Type B pancreatic cell (in vitro differentiated cells): ENCODE measurements at places on chromosomes 11 and 22. TPM values are rescaled to one million over a fixed set of nuclear protein-coding genes. Genes with fewer than 3 reads are reported as not detected.
A peak's percentile ranks its signal among the peaks of the same experiment; 100 is the strongest.

RPS3 gene
- 3,170 and 3,442 TPM in 2 replicates for total RNA-seq

BRSK2 gene
- total RNA-seq: 8.6 and 13.8 TPM in 2 replicates

KRTAP5-9 gene
- 0.43 TPM in 1 of 2 replicates, not detected in the other for total RNA-seq

FBLN1 gene
- total RNA-seq: 121 and 271 TPM in 2 replicates

DNA sequence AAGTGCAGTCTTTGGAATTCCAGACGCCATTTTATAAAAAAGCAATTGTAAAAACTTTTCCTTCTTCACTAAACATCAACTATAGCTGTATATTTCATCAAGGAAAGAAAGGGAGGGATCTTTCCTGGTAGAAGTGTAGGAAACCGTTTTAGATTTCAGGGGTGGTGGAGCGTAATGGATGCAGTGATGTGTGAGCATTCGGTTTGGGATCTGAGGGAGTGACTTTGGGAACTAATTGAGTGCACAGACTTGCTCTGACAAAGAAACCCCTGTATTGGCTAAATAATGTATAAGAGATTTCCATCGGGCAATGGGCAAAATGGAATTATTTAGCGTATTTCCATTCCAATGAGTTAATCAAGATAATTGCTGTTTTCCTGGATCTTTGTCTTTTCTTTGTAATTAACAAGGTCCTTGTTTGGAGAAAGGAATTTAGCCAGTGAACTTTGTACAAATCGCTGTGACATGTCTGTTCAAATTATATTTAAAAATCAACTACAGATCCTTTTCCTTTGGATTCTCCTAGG, 125.0 kb upstream of the NARS2 start:
- no peak overlapping the region for H3K27ac ChIP-seq
- no peaks in the 10 kb centered on the region for H3K27me3 ChIP-seq
- H3K4me3 ChIP-seq: no peak overlapping the region
- H3K4me1 ChIP-seq: no peaks in the 10 kb centered on the region
- DNase-seq: no peak

- peak overlapping the region; percentile 89 for H3K27ac ChIP-seq
- peaks cover 5% of the 10 kb centered on the region for H3K4me1 ChIP-seq
- H3K36me3 ChIP-seq: no peaks in the 10 kb centered on the region
- peaks cover 18% of the 10 kb centered on the region for H3K27me3 ChIP-seq
These were observed 1.4 kb upstream of the CELSR1 start for GRCh38 chr22:46538814-46539160.

DNA sequence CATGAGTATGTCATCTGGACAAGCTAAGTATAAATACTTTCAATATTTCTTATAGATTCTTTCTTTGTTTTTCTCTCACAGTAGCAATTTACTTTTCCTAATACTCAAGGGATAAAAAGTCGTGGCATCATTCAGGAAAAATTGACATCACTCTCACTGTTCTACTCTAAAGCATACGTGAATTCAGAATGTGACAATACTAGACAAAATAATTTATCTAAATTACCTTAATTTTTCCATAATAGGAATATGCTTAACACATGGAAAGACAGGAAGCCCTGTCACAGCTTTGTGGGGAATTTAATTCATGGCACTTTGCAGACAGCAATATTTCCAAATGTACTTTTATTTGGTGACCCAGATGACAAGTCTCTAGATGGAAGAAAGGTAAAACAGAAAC, 394.6 kb downstream of the DLG2 start:
- no peak overlapping the region for H3K27ac ChIP-seq
- H3K27me3 ChIP-seq: no peaks in the 10 kb centered on the region
- no peak for DNase-seq
- H3K4me3 ChIP-seq: no peak overlapping the region
- H3K36me3 ChIP-seq: no peaks in the 10 kb centered on the region

SAAL1 gene
- 19.8 and 29.9 TPM in 2 replicates for total RNA-seq

- peaks cover 23% of the 10 kb centered on the region for H3K36me3 ChIP-seq
- H3K4me1 ChIP-seq: no peaks in the 10 kb centered on the region
- H3K4me3 ChIP-seq: no peak overlapping the region
These were observed 30.5 kb upstream of the FNBP4 start for GRCh38 chr11:47797633-47798032.

DNA sequence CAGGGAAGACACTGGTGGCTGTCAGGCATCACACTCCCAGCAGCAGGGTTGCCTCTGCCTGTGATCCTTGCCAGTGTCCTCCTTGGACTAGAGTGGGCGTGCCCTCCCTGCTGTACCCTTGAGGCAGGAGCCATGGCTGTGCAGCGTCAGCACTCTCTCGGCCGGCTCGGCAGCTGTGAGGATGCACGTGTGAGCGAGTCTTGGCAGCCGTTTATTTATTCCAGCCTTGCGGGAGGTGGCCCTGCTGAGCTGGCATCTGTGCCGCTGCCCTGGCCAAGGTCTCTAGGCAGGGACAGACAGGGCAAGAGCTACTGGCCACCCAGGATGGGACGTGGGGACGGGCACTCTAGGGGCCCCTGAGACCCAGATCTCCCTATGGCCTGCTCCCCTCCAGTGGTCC, 33.9 kb downstream of the TSPAN4 start:
- no peak overlapping the region for H3K27ac ChIP-seq
- no peak overlapping the region for H3K4me3 ChIP-seq
- H3K36me3 ChIP-seq: peaks cover 4% of the 10 kb centered on the region
- peaks cover 7% of the 10 kb centered on the region for H3K4me1 ChIP-seq
- no peaks in the 10 kb centered on the region for H3K27me3 ChIP-seq
- no peak for DNase-seq

GRCh38 chr22:35642305-35642741, 5.9 kb upstream of the APOL6 start:
- DNase-seq: peak; percentile 47
- H3K4me3 ChIP-seq: no peak overlapping the region
- peak overlapping the region; percentile 9 for H3K27ac ChIP-seq
- H3K36me3 ChIP-seq: no peaks in the 10 kb centered on the region
- H3K4me1 ChIP-seq: peaks cover 19% of the 10 kb centered on the region
- no peaks in the 10 kb centered on the region for H3K27me3 ChIP-seq

RHOD gene
- 21.2 and 95.6 TPM in 2 replicates for total RNA-seq

DNA sequence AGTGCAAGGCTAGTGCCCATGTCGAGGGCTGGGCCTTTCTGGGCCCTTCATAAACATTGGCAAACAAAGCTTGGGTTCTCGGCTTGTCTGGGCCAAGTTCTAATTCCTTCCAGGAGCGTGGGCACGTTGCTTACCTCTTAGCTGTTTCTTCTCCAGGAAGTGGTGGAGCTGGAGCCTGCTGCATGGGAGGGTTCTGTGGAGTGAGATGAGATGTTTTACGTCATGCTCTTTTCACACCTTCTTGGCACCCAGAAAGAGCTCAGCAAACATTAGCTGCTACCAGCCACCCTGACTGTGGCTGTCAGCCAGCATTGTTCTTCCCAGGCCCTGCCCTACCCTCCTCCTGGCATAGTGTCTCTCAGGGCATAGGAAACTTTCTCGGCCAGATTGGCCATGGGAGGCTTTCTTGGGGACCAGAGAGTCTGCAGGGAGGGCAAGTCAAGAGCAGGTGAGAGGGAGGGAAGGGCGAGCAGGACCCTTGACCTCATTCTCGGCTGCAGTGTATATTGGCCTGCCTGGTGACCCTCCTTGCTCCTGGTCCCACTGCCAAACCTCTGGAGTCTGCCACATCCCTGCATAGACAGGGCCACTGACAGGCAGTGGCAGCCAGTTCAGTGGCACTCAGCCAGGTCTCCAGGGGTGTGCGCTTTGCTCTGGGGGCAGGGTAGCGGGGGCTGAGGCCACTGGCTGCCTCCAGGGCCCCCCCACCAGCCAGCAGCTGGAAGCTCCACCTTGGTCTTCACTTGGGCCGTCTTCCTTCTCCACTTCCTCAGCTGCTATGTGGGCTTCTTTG, 98.8 kb downstream of the BCR start:
- H3K4me3 ChIP-seq: no peak overlapping the region
- H3K27me3 ChIP-seq: no peaks in the 10 kb centered on the region
- no peak overlapping the region for H3K27ac ChIP-seq
- no peaks in the 10 kb centered on the region for H3K4me1 ChIP-seq
- peaks cover 5% of the 10 kb centered on the region for H3K36me3 ChIP-seq

GRCh38 chr22:36267058-36267457, 14.1 kb downstream of the APOL1 start:
- H3K4me1 ChIP-seq: no peaks in the 10 kb centered on the region
- no peak overlapping the region for H3K4me3 ChIP-seq
- peaks cover 3% of the 10 kb centered on the region for H3K27me3 ChIP-seq
- H3K36me3 ChIP-seq: no peaks in the 10 kb centered on the region
- H3K27ac ChIP-seq: no peak overlapping the region

GRCh38 chr11:57500515-57500914, 15.0 kb downstream of the SLC43A1 start:
- no peaks in the 10 kb centered on the region for H3K27me3 ChIP-seq
- peak overlapping the region; percentile 80 for H3K27ac ChIP-seq
- DNase-seq: no peak
- no peaks in the 10 kb centered on the region for H3K36me3 ChIP-seq

GRCh38 chr11:14269692-14270573, 89.0 kb downstream of the RRAS2 start:
- H3K4me3 ChIP-seq: no peak overlapping the region
- DNase-seq: no peak
- H3K27me3 ChIP-seq: no peaks in the 10 kb centered on the region
- peaks cover under 1% of the 10 kb centered on the region for H3K4me1 ChIP-seq
- no peak overlapping the region for H3K27ac ChIP-seq

DNA sequence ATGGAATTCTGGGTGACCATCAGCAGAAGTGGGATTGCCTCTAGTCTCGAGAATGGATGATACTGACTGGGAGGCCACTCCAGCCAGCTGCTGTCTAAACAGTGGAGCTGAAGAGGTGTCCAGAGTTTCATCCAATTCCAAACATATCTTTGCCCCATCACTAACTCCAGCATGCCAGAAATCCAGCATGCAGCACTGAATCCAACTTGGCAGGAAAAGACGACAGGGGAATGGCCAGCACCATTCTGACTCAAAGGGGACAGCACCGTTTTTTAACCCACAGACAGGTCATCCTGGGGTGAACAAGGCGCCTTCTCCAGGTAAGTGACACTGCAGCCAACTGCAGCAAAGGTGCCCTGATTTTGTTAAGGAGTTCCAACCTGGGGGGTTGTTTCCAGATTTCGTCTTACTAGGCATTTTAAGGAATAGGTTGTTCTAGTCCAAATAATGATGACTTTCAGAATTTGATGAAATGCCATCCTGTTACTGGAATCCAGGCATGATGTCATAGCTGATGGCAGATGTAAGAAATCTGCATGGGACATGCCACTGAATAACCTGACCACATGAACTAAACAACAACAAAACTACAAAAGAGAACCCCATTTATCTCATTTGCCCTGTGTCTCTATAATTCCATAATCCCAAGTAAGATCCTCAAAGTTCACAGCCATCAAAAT, 32.3 kb downstream of the FEZ1 start:
- H3K4me3 ChIP-seq: no peak overlapping the region
- peaks cover 5% of the 10 kb centered on the region for H3K27me3 ChIP-seq
- no peaks in the 10 kb centered on the region for H3K4me1 ChIP-seq
- no peak overlapping the region for H3K27ac ChIP-seq

PAMR1 gene
- 2.5 and 14.2 TPM in 2 replicates for total RNA-seq

DNA sequence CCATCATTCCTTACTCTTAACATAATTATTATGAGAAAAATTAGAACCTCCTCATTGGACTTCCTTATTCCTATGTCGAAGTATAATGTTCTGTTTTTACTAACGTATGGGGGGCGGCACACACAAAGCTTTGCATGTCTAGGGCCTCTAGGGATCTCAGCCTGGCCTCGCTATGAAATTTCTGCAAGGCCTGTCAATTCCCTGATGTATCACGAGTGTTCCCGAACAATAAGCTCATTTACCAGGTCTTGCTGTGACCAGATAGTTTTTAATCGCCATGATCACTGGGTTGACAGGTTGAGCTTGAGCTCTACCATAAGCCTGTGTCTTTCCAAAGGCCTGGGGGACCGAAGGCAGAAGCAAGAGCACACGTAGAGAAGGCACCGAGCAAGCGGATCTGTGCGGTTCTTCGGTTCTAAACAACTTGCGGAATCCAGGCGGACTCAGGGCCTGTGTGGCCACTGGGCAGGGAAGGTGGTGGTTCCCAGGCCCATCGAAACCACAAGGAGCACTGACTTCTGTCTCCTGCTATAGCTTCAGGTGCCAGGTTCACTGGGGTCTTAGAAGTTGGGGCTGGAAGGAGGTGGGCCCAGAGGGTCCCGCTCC, 10.4 kb upstream of the FXYD2 start:
- no peak overlapping the region for H3K27ac ChIP-seq
- no peak overlapping the region for H3K4me3 ChIP-seq
- no peak for DNase-seq
- H3K27me3 ChIP-seq: peaks cover 23% of the 10 kb centered on the region

OR5AP2 gene
- total RNA-seq: not detected in 2 replicates

- H3K27ac ChIP-seq: peak overlapping the region; percentile 40
- peaks cover 12% of the 10 kb centered on the region for H3K36me3 ChIP-seq
- no peak for DNase-seq
These were observed 27.4 kb downstream of the FBLN1 start for GRCh38 chr22:45529971-45530575.

- peaks cover 15% of the 10 kb centered on the region for H3K27me3 ChIP-seq
- DNase-seq: peak; percentile 59
- no peaks in the 10 kb centered on the region for H3K36me3 ChIP-seq
- no peak overlapping the region for H3K27ac ChIP-seq
These were observed 3.2 kb upstream of the GNAZ start for GRCh38 chr22:23067023-23067650.

GRCh38 chr11:61417670-61418069, 12.1 kb downstream of the CPSF7 start:
- no peaks in the 10 kb centered on the region for H3K27me3 ChIP-seq
- no peak overlapping the region for H3K27ac ChIP-seq
- no peak for DNase-seq
- H3K4me3 ChIP-seq: no peak overlapping the region
- peaks cover 54% of the 10 kb centered on the region for H3K36me3 ChIP-seq

GRCh38 chr11:57815476-57815875, 53.9 kb downstream of the CTNND1 start:
- no peak overlapping the region for H3K4me3 ChIP-seq
- H3K4me1 ChIP-seq: no peaks in the 10 kb centered on the region
- no peak overlapping the region for H3K27ac ChIP-seq
- no peaks in the 10 kb centered on the region for H3K27me3 ChIP-seq
- DNase-seq: no peak

GRCh38 chr22:34324763-34325162, 404.5 kb upstream of the LARGE1 start:
- no peak overlapping the region for H3K4me3 ChIP-seq
- no peaks in the 10 kb centered on the region for H3K36me3 ChIP-seq
- H3K27me3 ChIP-seq: no peaks in the 10 kb centered on the region
- no peak for DNase-seq
- H3K4me1 ChIP-seq: peaks cover 8% of the 10 kb centered on the region

- H3K4me1 ChIP-seq: peaks cover 19% of the 10 kb centered on the region
- H3K27ac ChIP-seq: peak overlapping the region; percentile 87
- no peaks in the 10 kb centered on the region for H3K27me3 ChIP-seq
- H3K36me3 ChIP-seq: no peaks in the 10 kb centered on the region
- no peak overlapping the region for H3K4me3 ChIP-seq
- no peak for DNase-seq
These were observed 7.9 kb upstream of the TH start for GRCh38 chr11:2179516-2179915.

- H3K36me3 ChIP-seq: no peaks in the 10 kb centered on the region
- no peaks in the 10 kb centered on the region for H3K27me3 ChIP-seq
- H3K4me1 ChIP-seq: peaks cover 23% of the 10 kb centered on the region
- H3K4me3 ChIP-seq: no peak overlapping the region
- DNase-seq: no peak
These were observed 13.2 kb upstream of the C1QTNF4 start for GRCh38 chr11:47607380-47607779.
